ENCODE measurements at places on chromosomes 11 and 22. TPM values are rescaled to one million over a fixed set of nuclear protein-coding genes. Genes with fewer than 3 reads are reported as not detected.

Gene RAB36
- 7.1 TPM for total RNA-seq

Gene HBB
- 0.24 TPM for total RNA-seq

Gene FREY1
- 0.46 TPM for total RNA-seq

Gene TSGA10IP
- not detected for total RNA-seq

Gene SYT9
- 0.12 TPM for total RNA-seq

Gene RGL4
- not detected for total RNA-seq

Gene C22orf42
- not detected for total RNA-seq

Gene TRIM49
- 0.09 TPM for total RNA-seq

Gene NRXN2
- total RNA-seq, result 0.28 TPM

Gene C22orf31
- not detected for total RNA-seq

Gene POU2AF2
- not detected for total RNA-seq

Gene RFPL1
- not detected for total RNA-seq

Gene PKDREJ
- not detected for total RNA-seq

Gene CTSW
- 0.07 TPM for total RNA-seq

Gene MS4A8
- total RNA-seq, result not detected

Gene LDHAL6A
- not detected for total RNA-seq

Gene HYLS1
- 11.9 TPM for total RNA-seq

Gene GLYATL1
- not detected for total RNA-seq

Gene EMSY
- total RNA-seq, result 11.2 TPM

Gene EHD1
- 109 TPM for total RNA-seq

Gene IGLL1
- total RNA-seq, result not detected

Gene FBLN1
- 59.9 TPM for total RNA-seq

Gene CNIH2
- total RNA-seq, result 2.1 TPM

Gene SLCO2B1
- 2.9 TPM for total RNA-seq

Gene RAD9A
- total RNA-seq, result 24.9 TPM

Gene MIOX
- not detected for total RNA-seq

Gene BAIAP2L2
- 5.1 TPM for total RNA-seq

Gene ZBTB16
- 1.2 TPM for total RNA-seq

Gene NDUFS3
- total RNA-seq, result 134 TPM

Gene SLC25A45
- 15.2 TPM for total RNA-seq

Gene APOC3
- not detected for total RNA-seq

Gene CECR2
- 0.16 TPM for total RNA-seq

Gene CCT8L2
- not detected for total RNA-seq

Gene MGAT3
- 1.4 TPM for total RNA-seq

Gene MS4A6A
- total RNA-seq, result not detected

Gene CAPRIN1
- total RNA-seq, result 138 TPM

Gene CARD18
- not detected for total RNA-seq

Measured in A549 treated with AZD2906 at 1 μM for 4 hours (cell line).